8988T (cell line): ENCODE measurements at places on chromosomes 1 and 21.

GRCh38 chr21:44088401-44088780, 18.8 kb upstream of the PWP2 start:
- no peak for DNase-seq

DNA sequence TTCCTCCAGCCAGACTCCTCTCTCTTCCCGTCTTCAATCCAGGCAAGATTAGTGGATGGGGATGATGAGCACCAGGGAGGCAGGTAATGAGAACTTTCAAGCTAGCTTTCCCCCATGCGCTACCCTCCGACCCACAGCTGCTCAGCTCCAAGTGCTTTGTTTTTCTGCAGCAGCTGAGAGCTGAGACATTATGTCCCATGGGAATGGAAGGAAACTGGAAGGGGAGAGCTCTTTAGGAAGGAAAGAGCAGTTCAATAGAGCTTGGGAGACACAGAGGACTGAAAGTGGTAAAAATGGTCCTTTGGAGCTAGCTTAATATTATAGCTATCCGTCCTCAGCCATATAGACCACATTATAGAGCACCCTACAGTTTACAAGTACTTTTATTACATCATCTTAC, 39.8 kb downstream of the RAB3B start:
- no peak for DNase-seq

GRCh38 chr1:173590557-173590956, 12.3 kb downstream of the SLC9C2 start:
- DNase-seq, result no peak

DNA sequence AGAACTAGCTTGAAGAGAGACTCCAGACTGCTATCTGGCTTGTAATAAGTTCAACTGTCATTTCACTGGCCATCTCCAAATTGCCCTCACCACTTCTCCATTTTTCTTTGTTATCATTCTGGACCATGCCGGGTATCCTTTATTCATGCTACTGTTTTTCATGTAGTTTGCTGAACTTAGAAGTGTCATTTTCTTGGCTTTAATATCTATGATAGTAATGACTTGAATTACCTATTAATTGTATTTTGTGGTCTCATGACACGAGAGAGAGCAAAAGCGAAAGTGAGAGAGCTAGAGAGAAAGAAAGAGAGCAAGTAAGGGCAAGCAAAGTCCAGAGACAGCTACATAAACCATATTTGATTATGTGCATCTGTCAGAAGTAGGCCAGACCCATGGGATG, 184.9 kb upstream of the ATP1B1 start:
- DNase-seq, result no peak

DNA sequence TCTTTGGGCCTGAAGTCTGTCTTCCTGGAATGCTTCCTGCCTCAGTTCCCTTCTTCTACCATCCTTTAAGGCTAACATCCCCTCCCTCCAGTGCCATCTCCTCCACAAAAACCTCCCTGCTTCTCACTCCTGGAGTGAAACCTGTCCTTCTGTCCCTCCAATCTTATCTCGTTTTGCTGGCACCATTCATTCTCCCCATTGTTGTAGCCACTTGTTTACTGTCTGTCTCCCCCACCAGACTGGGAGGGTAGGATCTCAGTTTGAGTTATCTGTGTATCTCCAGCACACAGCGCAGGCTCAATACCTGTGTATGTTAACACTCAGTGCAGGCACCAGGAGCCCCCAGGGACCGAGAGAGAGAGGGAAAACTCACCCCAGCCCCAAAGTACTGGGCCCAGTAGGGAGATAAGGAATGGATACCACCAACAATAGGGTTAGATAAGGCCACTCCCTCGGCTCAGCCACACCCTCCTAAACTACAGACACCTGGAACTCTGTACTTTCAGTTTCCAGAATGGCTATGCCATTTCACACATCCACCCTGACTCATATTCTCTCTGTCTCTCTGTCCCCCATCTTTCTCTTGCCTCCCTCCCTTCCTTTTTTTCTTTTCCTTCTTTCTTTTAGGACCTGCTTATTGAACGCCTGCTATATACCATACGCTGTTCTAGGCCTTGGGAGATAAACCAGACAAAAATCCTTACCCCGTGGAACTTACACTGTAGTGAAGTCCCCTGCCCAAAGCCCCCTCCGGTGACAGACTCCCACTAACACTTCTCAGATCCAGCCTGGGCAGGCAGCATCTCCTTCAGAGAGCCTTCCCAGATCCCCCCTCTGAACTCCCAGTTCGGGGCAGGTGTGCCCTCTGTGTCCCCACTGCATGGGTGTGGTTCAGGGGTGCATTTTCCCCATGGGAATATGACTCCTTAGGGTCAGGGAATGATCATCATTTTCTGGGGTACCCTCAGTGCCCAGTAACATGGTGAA, 3.3 kb upstream of the SSBP3 start:
- DNase-seq, result no peak

- no peak for DNase-seq
Measured at GRCh38 chr1:56286956-56287355, 292.4 kb downstream of the PLPP3 start.

DNA sequence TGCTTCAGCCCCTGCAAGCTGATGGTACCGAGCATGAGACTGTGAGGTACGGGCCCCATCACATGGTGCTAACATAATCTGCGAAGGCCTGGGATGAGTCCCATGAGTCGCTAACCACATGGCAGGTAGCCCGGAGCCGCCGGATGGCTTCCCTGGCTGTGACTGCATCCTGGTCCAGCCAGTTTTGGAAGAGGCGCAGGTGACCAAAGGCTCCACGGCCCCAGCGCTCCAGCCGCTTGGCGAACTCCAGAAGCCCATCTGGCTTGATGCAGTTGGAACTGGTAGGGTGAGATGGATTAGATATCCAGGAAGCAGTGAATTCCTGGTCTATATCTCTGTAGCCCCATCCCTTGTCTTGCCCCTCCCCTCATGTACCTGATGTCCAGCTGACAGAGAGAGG, 24.6 kb downstream of the LRRC41 start:
- DNase-seq, result no peak

GRCh38 chr1:114208106-114208505, 54.4 kb upstream of the SYT6 start:
- no peak for DNase-seq

DNA sequence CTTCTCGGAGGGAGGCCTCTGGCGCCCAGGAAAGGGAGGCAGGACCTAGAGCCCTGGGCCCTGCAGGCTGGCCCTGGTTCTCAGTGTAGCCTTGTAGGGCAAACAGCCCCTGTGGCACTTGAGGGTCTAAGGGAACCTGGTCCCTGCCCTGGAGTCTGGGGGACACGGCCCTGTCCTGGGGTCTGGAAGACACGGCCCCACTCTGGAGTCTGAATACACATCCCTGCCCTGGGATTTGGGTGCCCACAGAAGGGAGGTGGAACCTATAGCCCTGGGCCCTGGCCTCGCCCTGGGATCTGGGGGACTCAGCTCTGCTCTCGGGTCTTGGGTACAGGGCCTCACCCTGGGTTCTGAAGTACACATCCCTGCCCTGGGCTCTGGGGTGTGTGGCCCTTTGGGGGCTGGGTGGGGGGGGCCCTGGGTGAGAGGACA, 97.9 kb downstream of the OBSCN start:
- DNase-seq, result no peak

- no peak for DNase-seq
Measured at GRCh38 chr1:46087891-46088290, 44.5 kb downstream of the PIK3R3 start.

GRCh38 chr1:161198897-161199431, at the start of gene ADAMTS4:
ADAMTS4 (minus strand) TSS chr1:161199054; CDS start chr1:161198627, 427 bp downstream.
- no peak for DNase-seq
